ENCODE measurements at places on chromosomes 5 and 9. TPM values are rescaled to one million over a fixed set of nuclear protein-coding genes. Genes with fewer than 3 reads are reported as not detected.

DNA sequence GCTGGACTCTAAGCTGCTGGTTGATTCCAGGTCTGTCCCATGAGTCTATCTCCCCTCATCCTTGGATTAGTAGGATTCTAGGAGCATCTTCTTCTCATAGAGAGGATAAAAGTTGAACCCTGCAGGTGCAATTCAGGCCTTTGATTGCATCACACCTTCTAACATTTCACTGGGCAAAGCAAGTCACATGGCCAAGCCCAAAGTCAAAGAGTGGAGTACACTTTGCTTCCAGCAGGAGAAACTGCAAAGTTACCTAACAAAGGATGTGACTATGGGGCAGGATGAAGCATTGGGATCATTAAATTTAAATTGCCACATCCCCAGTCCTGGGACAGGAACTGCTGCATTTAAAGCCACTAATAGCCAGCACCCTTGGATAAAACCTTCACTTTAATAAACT, 51.0 kb upstream of the EGFLAM start:
- peaks cover 49% of the 10 kb centered on the region for H3K27me3 ChIP-seq
- no peaks in the 10 kb centered on the region for H3K4me1 ChIP-seq
- H3K36me3 ChIP-seq, result no peaks in the 10 kb centered on the region
- H3K27ac ChIP-seq, result no peak overlapping the region

- H3K4me3 ChIP-seq, result no peak overlapping the region
- DNase-seq, result no peak
- H3K27ac ChIP-seq, result no peak overlapping the region
Observed at GRCh38 chr5:137880313-137880712, 8.9 kb upstream of the PKD2L2 start.

Gene EGFLAM
- 4.8 TPM for total RNA-seq

Gene DND1
- 2.6 TPM for total RNA-seq

Gene LCN9
- total RNA-seq, result 2.0 TPM

DNA sequence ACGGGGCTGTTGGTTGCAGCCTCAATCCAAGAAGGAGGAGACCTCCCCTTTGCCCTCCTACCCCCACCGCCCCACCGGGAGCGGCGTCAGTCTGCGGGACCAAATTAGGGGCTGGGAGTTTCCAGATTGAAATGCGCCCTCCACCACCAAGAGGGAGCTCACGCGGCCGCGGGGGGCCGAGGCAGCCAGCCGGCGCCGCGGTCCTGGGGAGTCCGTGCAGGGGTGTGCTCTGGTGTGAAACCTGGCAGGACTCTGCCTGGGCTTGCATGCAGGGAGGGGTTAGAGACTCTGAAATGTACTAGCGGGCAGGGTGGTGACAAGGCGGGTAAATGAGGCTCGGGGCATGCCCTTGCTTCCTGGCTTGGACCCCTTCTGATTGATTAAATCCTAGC, 989 bp upstream of the FBN2 start:
- DNase-seq, result no peak
- peak overlapping the region; percentile 3 for H3K27ac ChIP-seq
- H3K27me3 ChIP-seq, result peaks cover 14% of the 10 kb centered on the region
- H3K4me3 ChIP-seq, result peak overlapping the region; percentile 92
- H3K36me3 ChIP-seq, result peaks cover 13% of the 10 kb centered on the region
- peaks cover 23% of the 10 kb centered on the region for H3K4me1 ChIP-seq

- no peaks in the 10 kb centered on the region for H3K27me3 ChIP-seq
- H3K36me3 ChIP-seq, result no peaks in the 10 kb centered on the region
- no peak for DNase-seq
- H3K27ac ChIP-seq, result no peak overlapping the region
Observed at GRCh38 chr5:137481596-137481995, 17.5 kb downstream of the SPOCK1 start.

DNA sequence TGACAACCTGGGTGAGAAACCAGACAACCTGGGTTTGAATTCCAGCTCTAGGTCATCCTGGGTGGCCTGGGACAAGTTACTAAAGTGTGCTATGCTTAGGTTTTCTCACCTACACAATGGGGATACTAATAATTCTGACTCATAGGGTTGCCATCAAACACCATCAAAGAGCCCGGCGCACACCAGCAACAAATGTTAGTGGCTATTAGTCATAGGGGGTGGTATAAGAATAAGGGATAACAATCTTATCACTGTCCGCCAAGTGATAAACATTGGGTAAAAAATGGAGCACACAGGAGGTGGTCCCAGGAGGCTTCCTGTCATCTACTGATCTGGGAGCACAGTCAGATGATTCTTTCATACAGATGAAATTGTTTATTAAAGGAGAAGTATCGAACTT, 61.4 kb upstream of the AFAP1L1 start:
- DNase-seq, result no peak
- H3K4me1 ChIP-seq, result peaks cover 8% of the 10 kb centered on the region
- H3K4me3 ChIP-seq, result no peak overlapping the region
- peaks cover 5% of the 10 kb centered on the region for H3K27me3 ChIP-seq

Gene FAT2
- total RNA-seq, result 0.80 TPM

Gene LRRC8A
- total RNA-seq, result 38.2 TPM

Gene DRD1
- 0.17 TPM for total RNA-seq

GRCh38 chr9:19184144-19184917, 46.2 kb upstream of the DENND4C start:
- no peaks in the 10 kb centered on the region for H3K27me3 ChIP-seq
- H3K4me3 ChIP-seq, result peak overlapping the region; percentile 19
- H3K4me1 ChIP-seq, result peaks cover 7% of the 10 kb centered on the region
- H3K27ac ChIP-seq, result peak overlapping the region; percentile 91
- no peaks in the 10 kb centered on the region for H3K36me3 ChIP-seq

DNA sequence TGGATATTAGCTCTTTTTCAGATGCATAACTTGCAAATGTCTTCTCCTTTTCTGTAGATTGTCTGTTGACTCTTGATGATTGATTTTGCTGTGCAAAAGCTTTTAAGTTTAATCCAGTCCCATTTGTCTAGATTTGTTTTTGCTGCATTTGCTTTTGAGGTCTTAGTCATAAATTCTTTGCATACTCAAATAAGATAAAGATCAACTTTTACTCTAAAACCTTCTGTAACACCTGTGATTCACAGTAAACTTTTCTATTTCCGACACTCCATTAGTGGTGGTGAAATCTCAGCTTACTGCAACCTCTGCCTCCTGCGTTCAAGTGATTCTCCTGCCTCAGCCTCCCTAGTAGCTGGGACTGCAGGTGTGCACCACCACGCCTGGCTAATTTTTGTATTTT, 239.0 kb upstream of the ST8SIA4 start:
- H3K4me3 ChIP-seq, result no peak overlapping the region
- no peaks in the 10 kb centered on the region for H3K27me3 ChIP-seq
- no peak overlapping the region for H3K27ac ChIP-seq
- H3K4me1 ChIP-seq, result no peaks in the 10 kb centered on the region

DNA sequence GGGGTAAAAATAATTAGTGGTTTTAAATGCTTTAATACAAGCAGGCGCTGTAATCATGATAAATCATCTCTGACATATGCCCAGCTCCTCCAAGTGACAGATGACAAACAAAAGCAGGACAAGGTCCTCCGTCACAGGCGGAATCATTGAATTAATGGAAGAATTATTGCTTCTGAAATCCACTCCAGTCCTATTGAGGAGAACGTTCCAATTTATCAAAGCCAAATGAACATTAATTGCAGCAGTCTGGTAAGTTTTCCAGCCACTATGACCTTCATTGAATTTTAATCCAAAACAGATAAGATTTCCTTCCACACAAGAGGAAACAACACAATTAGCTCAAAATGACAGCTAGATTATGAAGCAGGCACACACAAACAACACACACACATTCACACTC, 136.8 kb downstream of the ASTN2 start:
- no peaks in the 10 kb centered on the region for H3K36me3 ChIP-seq
- H3K27me3 ChIP-seq, result peaks cover 4% of the 10 kb centered on the region
- peaks cover 12% of the 10 kb centered on the region for H3K4me1 ChIP-seq
- peak overlapping the region; percentile 22 for H3K4me3 ChIP-seq

GRCh38 chr5:133952729-133953567, 15.5 kb downstream of the C5orf15 start:
- H3K4me1 ChIP-seq, result peaks cover 11% of the 10 kb centered on the region
- H3K27ac ChIP-seq, result no peak overlapping the region
- no peak for DNase-seq
- peaks cover 9% of the 10 kb centered on the region for H3K36me3 ChIP-seq
- no peaks in the 10 kb centered on the region for H3K27me3 ChIP-seq
- no peak overlapping the region for H3K4me3 ChIP-seq

DNA sequence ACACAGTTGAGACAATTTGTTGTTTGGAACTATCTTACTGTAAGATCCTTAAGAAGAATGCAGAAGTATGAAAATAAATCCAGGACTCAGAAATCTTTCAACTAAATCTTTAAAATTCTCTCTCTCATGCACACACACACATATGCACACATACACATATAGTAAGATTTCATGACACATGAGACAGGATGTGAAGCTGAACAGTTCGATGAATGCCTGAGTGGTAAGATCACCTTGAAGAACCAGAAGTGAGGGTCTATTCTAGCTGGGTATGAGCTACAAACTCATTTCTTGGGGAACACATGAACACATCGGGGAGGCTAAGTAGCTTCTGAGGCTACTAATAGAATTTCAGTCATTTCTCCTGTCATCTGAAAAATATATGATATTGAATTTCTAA, 153.6 kb downstream of the TMC1 start:
- H3K36me3 ChIP-seq, result no peaks in the 10 kb centered on the region
- DNase-seq, result no peak
- no peaks in the 10 kb centered on the region for H3K4me1 ChIP-seq
- no peak overlapping the region for H3K27ac ChIP-seq
- H3K27me3 ChIP-seq, result no peaks in the 10 kb centered on the region

- no peak overlapping the region for H3K27ac ChIP-seq
- no peak overlapping the region for H3K4me3 ChIP-seq
- peaks cover 13% of the 10 kb centered on the region for H3K4me1 ChIP-seq
- no peak for DNase-seq
- H3K27me3 ChIP-seq, result no peaks in the 10 kb centered on the region
- no peaks in the 10 kb centered on the region for H3K36me3 ChIP-seq
Observed at GRCh38 chr9:77507212-77507961, 140.7 kb downstream of the GNA14 start.

Gene TICAM2
- total RNA-seq, result 0.59 TPM

DNA sequence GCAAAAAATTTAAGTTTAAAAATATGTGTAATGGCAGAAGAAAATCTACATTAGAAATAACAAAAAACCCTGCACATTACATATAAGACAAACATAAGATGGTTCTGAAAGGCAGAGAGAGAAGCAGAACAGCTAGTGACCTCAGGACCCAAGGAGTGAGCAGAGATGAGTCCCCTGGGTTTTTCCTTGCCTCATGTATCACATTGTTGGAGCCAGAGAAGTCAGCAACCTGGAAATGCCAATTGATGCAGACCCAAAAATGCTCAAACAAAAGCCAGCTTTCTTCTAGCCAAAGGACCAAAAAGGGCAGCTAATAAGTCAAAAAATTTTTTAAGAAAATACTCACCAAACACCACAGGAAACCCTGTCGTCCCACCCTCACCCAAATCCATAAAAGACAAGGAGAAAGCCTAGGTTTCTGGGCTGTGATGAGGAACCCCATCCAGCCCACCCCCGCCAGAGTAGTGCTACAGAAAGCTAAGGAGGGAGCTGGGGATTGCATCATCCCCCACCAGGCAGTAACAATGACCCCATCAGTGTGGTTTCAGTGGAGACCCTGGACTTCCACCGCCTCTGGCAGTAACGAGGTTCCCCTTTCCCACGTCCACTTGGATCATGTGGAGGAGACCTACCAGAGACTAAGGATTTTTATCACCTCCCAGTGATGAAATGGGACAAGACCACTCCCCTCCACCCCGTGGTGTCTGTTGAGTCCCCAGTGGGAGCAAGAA, 17.6 kb downstream of the DENND1A start:
- H3K27ac ChIP-seq, result no peak overlapping the region
- no peaks in the 10 kb centered on the region for H3K4me1 ChIP-seq
- no peak overlapping the region for H3K4me3 ChIP-seq
- peaks cover 4% of the 10 kb centered on the region for H3K36me3 ChIP-seq
- H3K27me3 ChIP-seq, result no peaks in the 10 kb centered on the region

DNA sequence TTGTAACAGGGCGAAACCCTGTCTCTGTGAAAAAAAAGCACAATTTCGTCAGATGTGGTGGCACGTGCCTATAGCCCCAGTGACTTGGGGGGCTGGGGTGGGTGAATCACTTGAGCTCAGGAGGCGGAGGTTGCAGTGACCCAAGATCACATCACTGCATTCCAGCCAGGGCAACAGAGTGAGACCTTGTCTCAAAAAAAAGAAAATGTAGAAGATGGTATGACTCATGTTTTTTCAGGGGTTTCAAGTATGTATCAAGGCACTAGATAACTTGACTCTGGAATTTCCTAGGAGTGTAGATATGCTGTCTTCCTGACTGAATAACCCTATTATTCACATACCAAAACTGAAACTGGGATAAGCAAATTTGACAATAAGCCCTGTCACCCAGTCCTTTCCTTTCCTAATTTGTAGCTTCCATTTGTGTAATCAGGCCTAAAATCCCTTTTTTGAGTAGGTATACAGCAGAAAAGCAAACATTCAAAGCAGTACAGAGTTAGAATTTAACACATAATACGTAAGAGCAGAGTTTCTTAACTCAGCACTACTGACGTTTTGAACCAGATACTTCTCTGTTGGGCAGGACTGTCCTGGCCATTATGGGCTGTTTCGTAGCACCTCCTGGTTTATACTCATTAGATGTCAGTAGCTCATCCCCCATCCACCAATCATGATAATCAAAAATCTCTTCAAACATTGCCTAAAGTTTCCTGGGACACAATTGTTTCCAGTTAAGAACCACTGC, 17.3 kb upstream of the ANKRD18B start:
- H3K36me3 ChIP-seq, result no peaks in the 10 kb centered on the region
- no peaks in the 10 kb centered on the region for H3K27me3 ChIP-seq
- peak overlapping the region; percentile 43 for H3K27ac ChIP-seq
- H3K4me3 ChIP-seq, result no peak overlapping the region

- H3K36me3 ChIP-seq, result no peaks in the 10 kb centered on the region
- H3K27me3 ChIP-seq, result no peaks in the 10 kb centered on the region
- H3K4me1 ChIP-seq, result peaks cover 36% of the 10 kb centered on the region
- peak overlapping the region; percentile 41 for H3K27ac ChIP-seq
Observed at GRCh38 chr9:134371731-134372130, 45.5 kb downstream of the RXRA start.

Gene DMXL1
- total RNA-seq, result 29.0 TPM

DNA sequence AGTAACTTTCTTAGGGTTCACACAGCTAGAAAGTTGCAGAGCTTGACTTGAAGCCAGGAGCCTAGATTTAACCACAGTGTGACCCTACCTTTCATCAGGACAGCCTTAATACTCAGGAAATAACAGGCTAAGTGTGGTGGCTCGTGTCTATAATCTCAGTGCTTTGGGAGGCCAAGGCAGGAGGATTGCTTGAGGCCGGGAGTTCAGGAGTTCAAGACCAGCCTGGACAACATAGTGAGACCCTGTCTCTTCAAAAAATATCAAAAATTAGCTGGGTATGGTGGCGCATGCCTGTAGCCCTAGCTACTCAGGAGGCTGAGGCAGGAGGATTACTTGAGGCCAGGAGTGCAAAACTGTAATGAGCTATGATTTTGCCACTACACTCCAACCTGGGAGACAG, 681.1 kb downstream of the MAT2B start:
- H3K36me3 ChIP-seq, result no peaks in the 10 kb centered on the region
- H3K27me3 ChIP-seq, result peaks cover 3% of the 10 kb centered on the region
- no peak overlapping the region for H3K27ac ChIP-seq
- peaks cover 8% of the 10 kb centered on the region for H3K4me1 ChIP-seq
- H3K4me3 ChIP-seq, result no peak overlapping the region

Gene CCDC192
- total RNA-seq, result 2.0 TPM

- peaks cover 14% of the 10 kb centered on the region for H3K4me1 ChIP-seq
- peaks cover 17% of the 10 kb centered on the region for H3K36me3 ChIP-seq
- H3K27me3 ChIP-seq, result no peaks in the 10 kb centered on the region
- no peak for DNase-seq
Observed at GRCh38 chr5:78283802-78284201, 10.7 kb downstream of the AP3B1 start.

GRCh38 chr5:157594257-157594656, 18.7 kb upstream of the ADAM19 start:
- peaks cover 8% of the 10 kb centered on the region for H3K4me1 ChIP-seq
- no peak for DNase-seq
- no peaks in the 10 kb centered on the region for H3K36me3 ChIP-seq
- H3K4me3 ChIP-seq, result no peak overlapping the region
- no peaks in the 10 kb centered on the region for H3K27me3 ChIP-seq
